NAMALWA (cell line): ENCODE measurements at places on chromosomes 3 and 15.

DNA sequence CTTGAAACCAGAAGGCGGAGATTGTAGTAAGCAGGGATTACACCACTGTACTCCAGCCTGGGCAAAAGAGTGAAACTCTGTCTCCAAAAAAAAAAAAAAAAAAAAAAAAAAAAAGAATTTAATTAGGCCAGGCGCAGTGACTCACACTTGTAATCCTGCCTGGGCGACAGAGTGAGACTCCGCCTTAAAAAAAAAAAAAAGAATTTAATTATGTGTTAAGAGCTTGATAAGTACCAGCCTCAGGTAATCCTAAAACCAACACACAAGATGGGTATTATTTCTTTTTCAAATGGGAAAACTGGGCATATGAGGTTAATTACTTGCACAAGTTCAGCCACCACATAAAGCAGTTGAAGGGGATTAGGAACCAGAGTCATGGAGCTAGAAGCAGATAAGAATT is 49.0 kb downstream of the PBRM1 start:
- DNase-seq: no peak

- no peak for DNase-seq
Observed at GRCh38 chr3:161175506-161175905, 45.6 kb upstream of the NMD3 start.

DNA sequence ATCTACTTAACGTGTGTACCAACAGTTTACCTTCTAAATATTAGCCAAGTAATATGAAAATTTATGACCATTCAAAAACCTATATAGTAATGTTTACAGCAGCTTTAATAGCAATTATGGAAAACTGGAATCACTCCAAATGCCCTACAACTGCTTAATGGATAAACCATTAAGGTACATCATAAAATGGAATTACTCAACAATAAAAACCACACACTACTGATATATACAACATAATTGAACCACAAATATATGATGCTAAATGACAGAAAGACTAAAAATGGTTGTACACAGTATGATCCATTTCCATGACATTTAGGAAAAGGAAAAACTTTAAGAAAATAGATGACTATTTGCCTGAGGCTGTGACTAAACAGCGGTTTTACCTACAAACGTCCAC is 467.1 kb upstream of the EPHA6 start:
- DNase-seq: no peak

GRCh38 chr15:87238451-87239068 is 1018.0 kb downstream of the NTRK3 start:
- DNase-seq: no peak

GRCh38 chr3:172577987-172578570 is 54.8 kb upstream of the TNFSF10 start:
- no peak for DNase-seq

GRCh38 chr3:54772051-54772450 is 155.8 kb downstream of the LRTM1 start:
- no peak for DNase-seq

GRCh38 chr3:128847666-128848370 is 31.6 kb upstream of the ACAD9 start:
- DNase-seq: no peak

GRCh38 chr3:46655271-46655670 is 38.2 kb downstream of the ALS2CL start:
- DNase-seq: no peak

DNA sequence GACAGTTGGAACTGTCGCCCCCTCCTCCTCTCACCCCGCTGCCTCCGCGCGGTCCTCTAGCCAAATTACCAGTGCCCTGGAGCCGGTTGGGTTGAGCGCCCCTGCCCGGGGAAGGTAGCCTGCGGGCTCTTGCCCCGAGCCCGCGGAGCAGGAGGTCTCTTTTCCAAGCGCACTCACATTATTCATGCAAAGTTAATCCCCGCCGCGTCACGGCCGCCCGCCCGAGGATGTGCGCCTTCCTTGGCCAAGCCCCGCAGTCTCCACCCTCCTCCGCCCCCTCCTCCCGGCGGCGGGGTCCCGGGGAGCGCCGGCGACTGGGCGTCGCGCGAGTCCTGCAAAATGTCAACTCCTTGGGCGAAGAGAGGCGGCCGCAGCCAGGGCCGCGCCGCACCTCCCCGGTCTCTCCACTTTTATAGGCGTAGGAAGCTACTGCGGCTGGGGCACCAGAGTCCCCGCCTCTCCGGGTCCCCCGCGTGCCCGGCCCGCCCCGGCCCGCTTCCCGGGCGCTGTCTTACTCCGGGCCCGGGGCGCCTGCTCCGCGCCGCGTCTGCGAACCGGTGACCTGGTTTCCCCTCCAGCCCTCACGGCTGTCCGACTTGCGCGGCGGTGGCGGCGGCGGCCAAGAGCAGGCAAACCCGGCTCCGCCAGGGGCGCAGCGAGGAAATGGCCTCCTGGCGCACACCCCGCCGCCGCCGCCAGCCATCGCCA is at the start of gene THRB:
Gene THRB (minus strand): TSS at position 233 of the 708 bp plus-strand sequence.
- no peak for DNase-seq

DNA sequence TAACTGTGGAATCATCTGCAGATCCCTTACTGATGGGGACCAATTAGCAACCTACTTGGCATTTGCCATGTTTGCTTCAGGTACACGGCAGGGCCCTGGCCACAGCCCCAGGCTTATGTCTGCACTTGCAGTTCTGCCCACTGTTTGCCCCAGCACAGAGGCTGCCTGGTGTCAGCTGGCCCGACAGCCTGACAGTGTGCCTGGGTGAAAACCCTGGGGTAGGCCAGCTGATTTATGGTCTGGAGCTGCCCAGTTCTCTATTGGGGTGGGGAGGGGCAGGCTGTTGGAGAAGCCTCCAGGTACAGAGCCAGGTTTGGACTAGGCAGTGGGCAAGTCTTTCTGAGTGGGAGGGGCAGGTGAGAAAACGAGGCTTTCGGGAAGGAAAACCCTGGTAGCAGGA is 11.2 kb upstream of the TGM5 start:
- DNase-seq: no peak

- DNase-seq: no peak
Observed at GRCh38 chr3:136437043-136437442, 186.9 kb downstream of the PCCB start.
